Breast epithelium (tissue), 4 donors: ENCODE measurements at places on chromosomes 11 and 22.

DNA sequence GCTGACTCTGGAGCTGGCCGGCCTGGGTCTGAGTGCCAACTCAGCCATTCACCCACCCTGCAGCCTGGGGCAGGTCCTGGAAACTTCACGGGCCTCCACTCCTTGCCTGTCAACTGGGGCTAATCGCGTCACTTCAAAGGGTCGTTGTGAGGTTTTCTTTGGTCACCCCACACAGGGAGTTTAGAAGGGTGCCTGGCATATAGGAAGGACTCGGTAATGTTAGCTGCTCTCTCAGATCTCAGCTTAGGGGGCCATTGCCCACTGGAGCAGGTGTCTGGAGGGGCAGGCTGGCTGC is 7.3 kb downstream of the INCENP start:
- no peak for DNase-seq

DNA sequence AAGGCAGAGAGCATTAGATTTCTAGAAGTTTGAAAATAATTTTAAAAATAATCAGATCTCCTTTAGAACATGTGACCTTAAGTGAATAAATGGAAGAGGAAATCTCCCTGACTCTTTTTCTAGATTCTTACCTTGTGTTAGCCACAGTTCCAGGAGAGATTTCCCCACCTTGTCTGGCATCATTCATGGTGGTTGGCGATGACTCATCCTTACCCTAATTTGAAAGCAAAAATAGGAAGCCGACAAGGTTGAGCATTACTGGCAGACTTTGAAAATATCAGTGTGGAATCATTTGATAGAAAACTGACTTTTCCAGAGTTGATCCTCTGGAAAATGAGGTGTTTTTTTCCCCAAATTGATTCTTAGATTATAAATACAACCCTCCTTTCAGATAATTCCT is 48.1 kb downstream of the CNTN5 start:
- DNase-seq, result no peak

GRCh38 chr11:62233730-62234129 is 8.3 kb upstream of the SCGB1D2 start:
- no peak for DNase-seq

DNA sequence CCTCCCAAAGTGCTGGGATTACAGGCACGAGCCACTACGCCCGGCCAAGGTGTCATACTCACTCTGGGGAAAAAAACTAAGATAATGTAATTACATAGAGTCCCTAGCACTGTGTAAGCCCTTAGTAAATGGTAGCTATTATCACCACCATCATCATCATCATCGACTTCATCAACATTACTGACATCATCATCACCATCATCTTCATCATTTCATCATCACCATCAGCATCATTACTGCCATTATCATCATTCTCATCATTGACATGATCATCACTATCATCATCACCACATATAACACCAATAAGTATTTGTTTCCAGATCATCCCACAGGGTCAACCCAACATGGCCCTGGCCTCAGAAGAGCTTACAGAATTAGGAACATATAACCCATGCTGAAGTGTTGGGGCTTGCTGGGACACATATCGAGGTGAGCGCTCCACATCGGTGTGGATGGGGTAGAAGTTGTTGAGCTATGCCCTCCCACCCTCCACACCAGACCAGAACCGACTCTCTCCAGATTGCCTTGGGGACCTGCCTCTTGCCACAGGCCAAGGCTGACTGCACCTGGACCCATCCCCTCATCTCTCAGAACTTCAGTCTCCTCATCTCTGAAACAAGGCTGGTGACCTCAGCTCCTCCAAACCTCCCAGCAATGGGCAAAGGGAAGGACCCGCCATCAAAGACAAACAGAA is 14.7 kb upstream of the CD5 start:
- DNase-seq, result no peak

- no peak for DNase-seq
Measured at GRCh38 chr11:78935398-78936068, 360.9 kb upstream of the NARS2 start.

- DNase-seq, result no peak
Measured at GRCh38 chr11:71252770-71253730, 673 bp upstream of the SHANK2 start.
